ENCODE measurements at places on chromosomes 16 and 17. TPM values are rescaled to one million over a fixed set of nuclear protein-coding genes. Genes with fewer than 3 reads are reported as not detected.
A peak's percentile ranks its signal among the peaks of the same experiment; 100 is the strongest.

- no peak for DNase-seq
Observed at GRCh38 chr16:16015849-16016248, 66.4 kb downstream of the ABCC1 start.

DNA sequence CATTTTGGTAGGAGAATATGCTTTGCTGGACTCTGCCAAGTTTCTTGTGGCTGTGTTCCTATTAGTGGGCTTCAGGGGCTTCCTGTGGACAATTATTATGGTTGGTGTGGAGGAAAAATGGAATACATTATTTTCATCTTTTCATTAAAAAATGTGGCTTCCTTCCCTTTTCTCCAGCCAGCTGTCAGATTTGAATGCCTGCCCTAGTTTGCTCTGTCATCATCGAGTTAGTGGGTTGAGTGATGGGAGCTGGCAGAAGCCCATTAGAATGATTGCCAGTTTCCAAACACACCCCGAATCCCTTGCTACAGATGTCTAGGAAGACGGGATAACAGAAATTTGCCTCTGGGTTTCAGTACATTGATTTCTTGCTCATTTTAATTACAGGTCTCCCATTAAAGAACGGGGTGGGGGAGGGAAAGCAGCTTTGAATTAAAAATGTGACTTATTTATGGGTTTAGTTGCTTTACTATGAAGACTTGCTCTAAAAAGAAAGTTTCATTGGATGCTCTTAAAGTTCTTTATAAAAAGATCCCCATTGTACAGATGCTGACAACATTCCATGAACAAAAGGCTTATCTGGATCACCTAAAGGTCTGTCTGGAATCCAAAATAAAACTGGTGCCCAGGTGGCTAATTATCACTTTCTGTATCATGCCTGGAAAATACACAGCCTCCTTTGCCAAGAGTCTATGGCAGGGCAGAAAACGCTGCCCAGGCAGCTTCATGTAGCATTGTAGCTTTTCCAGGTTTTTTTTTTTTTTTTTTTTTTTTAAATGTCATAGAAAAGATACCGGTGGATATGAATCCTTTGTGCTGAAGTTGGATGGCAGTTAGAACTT is 103.6 kb downstream of the PRKCA start:
- DNase-seq: no peak

ABAT gene
- 17.6 TPM for polyA plus RNA-seq

GRCh38 chr17:73929860-73930430 is 273.5 kb upstream of the RPL38 start:
- no peak for DNase-seq

- DNase-seq: no peak
Observed at GRCh38 chr17:51365090-51365489, 104.7 kb downstream of the UTP18 start.

DNA sequence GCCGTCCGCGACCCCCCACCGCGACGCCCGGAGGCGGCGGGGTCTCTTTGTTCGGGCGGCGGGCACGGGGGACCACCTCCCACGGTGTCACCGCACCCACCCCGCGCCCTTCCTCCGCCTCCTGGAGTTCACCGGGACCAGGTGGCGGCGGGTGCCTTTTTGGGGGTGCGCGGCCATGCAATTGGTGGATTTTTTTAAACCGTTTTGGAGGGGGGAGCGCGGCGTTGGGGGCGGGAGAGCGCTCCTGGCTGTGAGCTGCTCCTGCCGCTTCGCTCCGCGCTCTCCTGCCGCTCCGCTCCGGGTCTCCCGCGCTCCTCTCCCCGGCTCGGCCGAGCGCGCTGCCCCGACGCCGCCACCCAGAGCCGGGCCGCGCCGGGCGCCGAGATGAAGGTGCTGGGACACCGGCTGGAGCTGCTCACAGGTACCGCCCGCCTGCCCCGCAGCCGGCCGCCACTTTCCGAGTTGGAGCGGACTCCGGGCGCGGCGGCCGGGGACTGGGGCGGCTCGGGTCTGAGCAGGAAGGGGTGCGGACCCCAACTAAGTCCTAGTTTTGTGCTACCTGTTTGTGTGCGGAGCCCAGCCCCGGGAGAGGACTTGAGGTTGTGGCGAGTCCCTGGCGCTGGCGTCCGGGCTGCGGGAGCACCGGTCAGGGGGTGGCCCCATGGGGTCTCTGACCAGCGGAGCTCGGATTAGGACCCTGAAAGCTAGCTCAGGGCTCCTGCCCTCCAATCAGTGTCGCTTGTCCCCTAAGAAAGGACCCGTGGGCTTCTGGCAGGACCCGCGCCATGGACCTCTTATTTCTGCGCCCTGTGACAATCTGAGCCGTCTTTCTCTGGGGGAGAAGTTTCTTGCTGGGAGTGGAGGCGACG is 35.7 kb upstream of the NDRG4 start:
- peak; percentile 69 for DNase-seq

DNA sequence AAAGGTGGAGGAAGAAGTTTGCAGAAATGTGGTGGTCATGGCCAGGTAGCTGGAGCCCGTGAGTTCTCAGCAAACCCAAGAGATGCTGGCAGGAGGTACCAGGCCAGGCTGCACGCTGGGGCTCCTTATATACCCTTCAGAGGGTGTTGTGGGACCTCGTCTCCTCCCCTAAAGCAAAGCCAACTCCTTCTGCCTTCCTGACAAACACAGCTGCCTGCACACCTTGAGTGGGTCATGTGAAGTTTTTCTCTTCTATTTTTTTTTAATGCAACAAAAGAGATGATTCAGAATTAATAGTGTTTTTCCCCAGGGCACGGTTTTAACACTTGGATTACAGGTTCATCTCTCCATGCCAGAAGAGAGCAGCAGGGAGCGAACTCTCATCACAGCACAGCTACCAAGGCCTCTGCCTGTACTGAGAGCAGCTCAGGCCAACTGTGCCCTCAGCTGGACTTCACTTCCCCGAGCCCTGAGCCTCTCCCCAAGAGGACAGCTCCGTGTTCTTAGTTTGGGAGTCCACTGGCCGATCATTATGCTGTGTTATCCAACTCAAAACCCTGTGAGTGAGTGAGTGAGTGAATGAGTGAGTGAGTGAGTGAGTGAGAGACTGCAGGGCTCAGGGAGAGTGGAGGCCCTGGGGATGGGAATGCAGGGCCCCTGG is at the start of gene KRT15:
KRT15 (minus strand) TSS at position 102 of the 661 bp plus-strand sequence; CDS start at position 39, 63 bp downstream.
- DNase-seq: no peak

DNA sequence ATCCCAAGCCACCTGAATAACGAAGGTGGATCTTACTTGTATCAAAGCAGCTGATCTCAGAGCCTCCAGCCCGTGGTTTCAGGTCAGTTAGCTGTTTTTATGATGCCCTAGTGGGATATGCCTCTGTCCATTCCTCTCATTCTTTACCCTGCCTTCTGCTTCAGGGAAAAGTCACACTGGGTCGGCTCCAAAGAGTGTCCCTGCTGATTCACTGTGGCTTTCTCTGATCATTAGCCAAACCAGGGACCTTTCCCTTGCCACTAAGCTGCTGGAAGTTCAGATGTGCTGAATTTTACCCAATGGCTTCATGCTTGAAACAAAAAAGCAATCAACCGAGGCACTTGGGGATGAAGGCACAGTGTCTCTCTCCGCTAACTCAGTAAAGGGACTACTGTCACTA is 170.2 kb upstream of the SALL1 start:
- no peak for DNase-seq

DNA sequence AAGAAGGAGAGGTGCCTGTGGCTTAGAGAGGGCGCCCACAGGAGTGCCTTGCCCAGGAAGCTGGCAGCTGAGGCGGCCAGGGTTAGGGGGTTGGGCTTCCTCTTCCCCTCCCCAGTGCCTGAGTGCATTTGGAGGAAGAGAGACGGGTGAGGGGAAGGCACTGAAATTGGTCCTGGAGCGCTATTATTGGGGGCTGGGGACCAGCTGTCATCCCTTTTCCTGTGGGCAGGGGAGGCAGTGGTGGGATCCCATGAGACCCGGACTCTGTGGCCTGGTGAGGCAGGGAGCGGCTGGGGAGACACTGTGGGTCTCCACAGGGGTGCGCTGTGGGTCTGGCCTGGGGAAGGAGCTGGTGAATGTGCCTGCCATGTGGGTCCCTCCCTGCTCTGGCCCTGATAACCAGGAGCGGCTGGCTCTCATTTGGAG is 259.7 kb downstream of the SEC14L1 start:
- DNase-seq: peak; percentile 67

DNA sequence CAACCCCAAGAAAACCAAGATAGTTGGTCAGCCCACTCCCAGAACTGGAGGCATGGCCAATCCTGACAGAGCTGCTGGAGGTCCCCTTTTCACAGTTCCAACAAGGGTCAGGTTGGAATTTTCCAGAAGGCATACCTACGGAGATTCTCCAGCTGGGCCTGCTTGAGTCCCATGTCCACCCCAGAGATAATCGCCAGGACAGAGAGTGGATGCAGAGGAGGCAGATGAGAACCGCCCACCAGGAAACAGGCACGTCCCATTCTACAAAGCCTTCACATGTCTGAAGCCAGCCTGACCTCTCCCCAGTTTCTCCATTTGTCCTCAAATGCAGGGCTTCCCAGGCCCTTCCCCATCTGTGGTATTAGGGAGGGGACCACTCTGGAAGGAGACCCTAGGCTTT is 47.4 kb upstream of the SMURF2 start:
- no peak for DNase-seq

MSLN gene
- not detected for polyA plus RNA-seq

FGF11 gene
- 9.6 TPM for polyA plus RNA-seq

GRCh38 chr17:17792551-17793377 is 44.0 kb downstream of the SREBF1 start:
- peak; percentile 61 for DNase-seq

DNA sequence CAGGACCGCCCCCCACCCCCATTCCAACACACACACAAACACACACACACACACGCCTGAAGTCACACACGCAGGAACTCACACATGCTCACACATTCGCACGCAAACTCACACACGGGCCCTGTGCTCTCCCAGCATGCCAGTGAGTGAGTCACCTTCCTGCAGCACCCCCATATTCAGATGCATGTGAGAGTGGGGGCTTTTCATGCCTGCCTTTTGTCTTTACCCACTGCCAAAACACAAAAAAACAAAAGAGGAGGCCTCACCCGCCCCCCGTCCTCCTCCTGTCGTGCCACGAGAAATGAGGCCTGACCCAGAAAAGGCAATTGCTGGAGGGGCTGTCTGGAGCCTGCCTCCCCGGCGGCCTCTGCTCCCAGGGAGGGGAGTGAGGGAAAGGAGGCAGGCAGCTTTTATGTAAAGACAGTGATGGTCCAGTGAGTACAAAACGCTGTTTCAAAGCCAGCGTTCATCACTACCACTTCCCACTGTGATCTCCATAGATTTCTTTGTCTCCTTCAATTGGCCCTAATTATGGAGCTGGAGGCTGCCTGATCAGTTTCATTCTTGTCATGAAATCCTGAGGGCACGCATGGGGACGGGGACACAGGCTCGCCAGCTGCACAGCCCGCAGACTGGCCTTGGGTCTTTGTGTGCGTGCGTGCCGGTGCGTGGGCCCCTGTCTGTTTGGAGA is 29.5 kb upstream of the GSE1 start:
- DNase-seq: no peak

- DNase-seq: no peak
Observed at GRCh38 chr17:36994438-36994837, 45.7 kb downstream of the AATF start.

DNA sequence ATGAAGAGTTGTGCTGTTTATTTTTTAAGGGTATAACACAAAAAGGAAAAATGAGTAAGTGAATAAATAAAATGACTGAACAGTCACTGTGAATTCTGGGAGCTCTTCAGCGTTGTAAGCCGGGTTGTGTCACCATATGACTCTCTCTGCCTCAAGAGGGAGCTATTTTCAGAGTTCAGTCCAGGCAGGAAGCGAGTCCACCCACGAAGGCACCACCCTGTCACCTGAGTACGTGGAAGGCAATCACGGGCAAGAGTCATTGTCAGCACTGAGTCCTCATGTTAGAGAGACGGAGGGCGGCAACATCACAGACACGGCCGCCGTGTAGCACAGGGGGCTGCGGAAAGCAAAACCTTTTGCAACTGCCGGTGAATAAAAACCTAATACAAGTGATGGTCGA is 227.6 kb downstream of the UTP18 start:
- DNase-seq: no peak

DNA sequence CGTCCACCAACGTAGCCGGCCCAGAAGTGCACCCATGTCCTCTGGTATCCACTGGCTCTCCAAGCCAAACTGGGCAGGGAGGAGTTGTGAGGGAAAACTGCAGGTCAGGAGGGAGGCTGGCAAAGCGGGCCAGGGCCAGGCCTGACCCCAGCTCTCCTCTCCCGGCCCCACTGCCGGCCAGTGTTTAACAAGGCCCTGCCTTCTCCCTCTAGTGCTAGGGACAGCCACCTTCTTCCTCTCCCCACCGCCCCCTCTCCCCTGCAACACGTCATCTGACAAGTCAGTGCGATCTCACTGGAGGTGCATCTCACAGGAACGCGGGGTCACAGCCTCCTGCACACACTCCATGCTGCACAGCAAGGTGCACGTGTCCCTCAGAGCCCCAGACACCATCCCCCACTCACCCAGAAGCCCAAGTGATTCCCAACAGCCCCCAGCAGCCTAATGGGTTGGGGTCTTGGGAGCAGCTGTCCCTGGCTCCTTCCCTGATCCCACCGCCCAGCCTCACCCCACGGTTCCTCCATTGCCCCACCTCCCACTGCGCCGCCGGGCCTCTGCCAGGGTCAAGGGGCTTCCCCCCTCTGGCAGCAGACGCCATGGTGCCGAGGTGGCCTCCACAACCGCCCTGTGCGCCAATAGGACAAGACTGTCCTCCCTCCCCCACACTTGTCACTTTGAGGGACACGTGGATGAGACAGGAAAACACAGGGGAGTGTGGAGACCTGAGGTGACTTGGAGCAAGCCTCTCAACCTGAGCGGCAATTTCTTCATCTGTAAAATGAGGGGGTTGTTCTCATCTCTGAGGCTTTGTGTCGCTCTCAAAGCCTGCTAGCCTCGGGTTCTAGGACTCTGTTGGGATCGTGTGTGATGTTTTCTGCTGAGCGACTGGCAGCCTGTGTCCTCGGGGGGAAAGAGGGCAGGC is 1.1 kb upstream of the ACE start:
- DNase-seq: no peak

DNA sequence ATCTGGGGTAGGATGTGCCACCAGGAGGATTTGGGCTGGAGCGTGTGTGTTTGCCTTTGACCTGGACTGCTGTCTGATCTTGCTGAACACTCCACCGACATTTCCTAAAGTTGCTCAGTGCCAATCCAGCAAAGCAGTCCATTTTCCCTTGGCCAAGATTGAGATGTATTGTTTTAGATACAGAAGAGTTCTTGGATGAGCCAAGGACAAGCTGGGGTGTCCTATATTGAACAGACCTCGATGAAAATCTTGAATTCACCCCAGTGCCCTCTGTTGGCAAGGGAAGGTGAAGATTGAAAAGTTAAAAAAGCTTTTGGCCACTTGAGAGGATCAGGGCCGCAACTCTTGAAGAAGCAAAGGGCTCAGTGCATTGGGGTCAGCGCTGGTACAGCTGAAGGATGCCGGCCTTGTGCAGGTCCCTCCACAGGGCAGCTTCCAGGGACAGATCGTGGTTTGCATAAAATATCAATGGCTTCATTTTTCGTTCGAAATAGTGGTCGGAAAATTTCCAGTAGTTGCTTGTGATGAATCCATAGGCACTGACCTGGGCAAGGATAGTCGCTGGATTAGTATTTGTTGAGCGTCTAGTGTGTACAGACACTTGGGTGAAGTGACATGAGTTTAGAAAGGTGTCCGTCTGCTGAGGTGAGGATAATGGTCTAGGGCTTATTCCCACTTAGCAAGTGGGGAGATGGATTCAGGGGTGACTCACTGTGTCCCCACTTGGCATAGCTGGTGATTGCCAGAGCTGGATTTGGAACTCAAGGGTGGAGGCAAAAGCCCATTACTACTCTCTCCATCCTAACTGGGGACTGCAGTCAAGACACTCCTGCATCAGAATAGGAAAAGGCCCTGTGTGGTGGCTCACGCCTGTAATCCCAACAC is 19.7 kb downstream of the ST6GALNAC2 start:
- DNase-seq: no peak

Data from heart left ventricle (tissue), 16 donors.